Smooth muscle cell of trachea (primary cell): ENCODE measurements at places on chromosomes 11 and 22. TPM values are rescaled to one million over a fixed set of nuclear protein-coding genes. Genes with fewer than 3 reads are reported as not detected.

The CRACR2B gene
- 1.5 and 1.7 TPM in 2 replicates for total RNA-seq

The MAJIN gene
- total RNA-seq: not detected in 2 replicates

The OR52N4 gene
- total RNA-seq: not detected in 2 replicates

The CDKN1C gene
- total RNA-seq: 77.7 and 109 TPM in 2 replicates

The GDPD4 gene
- total RNA-seq: 0.17 TPM in 1 of 2 replicates, not detected in the other

The YPEL4 gene
- total RNA-seq: 2.6 and 3.1 TPM in 2 replicates

The OR51I1 gene
- not detected in 2 replicates for total RNA-seq

The SPDYC gene
- not detected in 2 replicates for total RNA-seq

The INPP5J gene
- total RNA-seq: under 0.01 and 0.73 TPM in 2 replicates

The VSIG10L2 gene
- not detected in 2 replicates for total RNA-seq

The CABP4 gene
- not detected in 2 replicates for total RNA-seq

The C22orf42 gene
- not detected in 2 replicates for total RNA-seq

The GSC2 gene
- total RNA-seq: not detected in 2 replicates

The PATE4 gene
- not detected in 2 replicates for total RNA-seq

The ASCL3 gene
- not detected in 2 replicates for total RNA-seq

The PDGFD gene
- total RNA-seq: 0.15 and 0.50 TPM in 2 replicates

The OMP gene
- 0.29 and 1.3 TPM in 2 replicates for total RNA-seq

The ANGPTL5 gene
- 0.66 and 1.3 TPM in 2 replicates for total RNA-seq

The CLMP gene
- 222 and 262 TPM in 2 replicates for total RNA-seq

The DNAJC4 gene
- 8.0 and 18.2 TPM in 2 replicates for total RNA-seq

The GSTT2 gene
- 0.99 and 2.0 TPM in 2 replicates for total RNA-seq

The MB gene
- not detected in 2 replicates for total RNA-seq

The OR4D5 gene
- not detected in 2 replicates for total RNA-seq

The SMIM38 gene
- total RNA-seq: under 0.01 and 1.7 TPM in 2 replicates

The TBX10 gene
- total RNA-seq: not detected in 2 replicates

The AAMDC gene
- 18.9 and 38.3 TPM in 2 replicates for total RNA-seq

The SCO2 gene
- total RNA-seq: 4.1 and 4.6 TPM in 2 replicates

The HEPHL1 gene
- total RNA-seq: not detected in 2 replicates

The OSM gene
- not detected in 2 replicates for total RNA-seq
